ENCODE measurements at places on chromosomes 6 and 20.

GRCh38 chr6:126266664-126267063 is 73.3 kb upstream of the CENPW start:
- DNase-seq = no peak

- no peak for DNase-seq
Observed at GRCh38 chr20:48708630-48709029, 119.2 kb downstream of the PREX1 start.

GRCh38 chr20:46550461-46550860 is at the start of gene OCSTAMP:
Gene OCSTAMP (minus strand): TSS chr20:46550654. CDS start chr20:46550560, 94 bp downstream.
- no peak for DNase-seq

- no peak for DNase-seq
Observed at GRCh38 chr6:137711972-137712371, 155.1 kb upstream of the TNFAIP3 start.

- no peak for DNase-seq
Observed at GRCh38 chr6:20707870-20708269, 173.6 kb downstream of the CDKAL1 start.

- DNase-seq = no peak
Observed at GRCh38 chr6:13700232-13700631, 11.4 kb downstream of the RANBP9 start.

- no peak for DNase-seq
Observed at GRCh38 chr6:149988550-149989346, 25.0 kb downstream of the ULBP1 start.

All from NCI-H1092 (cell line).